Ovary (tissue), 10 donors: ENCODE measurements at places on chromosomes 11 and 22. TPM values are rescaled to one million over a fixed set of nuclear protein-coding genes. Genes with fewer than 3 reads are reported as not detected.

- no peak for DNase-seq
Observed at GRCh38 chr11:104124979-104125378, 39.0 kb downstream of the PDGFD start.

DNA sequence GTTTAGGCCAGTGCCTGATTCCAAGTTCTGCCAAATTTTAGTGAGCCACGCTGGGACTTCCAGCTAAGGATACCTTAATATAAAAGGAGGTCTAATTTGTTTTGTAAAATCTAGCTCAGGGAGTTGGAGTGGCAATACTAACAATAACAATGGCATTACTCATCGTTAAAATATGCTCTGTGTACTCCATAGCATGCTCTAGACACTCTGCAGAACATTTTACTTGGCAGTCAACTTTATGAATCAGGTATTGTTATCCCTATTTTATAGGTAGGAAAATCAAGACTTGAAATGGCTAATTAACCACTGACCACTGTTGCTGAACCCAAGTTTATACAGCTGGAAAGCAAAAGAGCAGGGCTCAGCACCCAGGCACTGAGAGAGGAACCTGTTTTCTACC, 485.0 kb upstream of the KIRREL3 start:
- no peak for DNase-seq

DNA sequence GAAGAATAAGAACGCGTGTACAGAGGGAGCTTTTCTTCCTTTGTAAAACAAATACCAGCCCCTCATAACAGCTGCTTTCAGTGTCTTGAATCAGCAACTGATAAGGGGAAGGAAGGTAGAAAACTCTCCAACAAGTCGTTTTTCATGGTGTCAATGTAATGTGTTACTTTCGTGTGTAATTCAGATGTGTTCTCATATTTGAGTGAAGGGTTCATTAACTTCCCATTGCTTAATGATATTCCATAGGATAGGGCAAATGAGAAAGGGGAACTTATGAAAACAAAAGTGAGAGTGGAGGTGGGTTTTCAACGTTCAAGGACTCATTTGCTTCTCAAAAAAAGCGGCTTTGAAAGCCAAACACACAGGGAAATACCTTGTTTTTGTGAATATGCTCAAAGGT, 452.1 kb downstream of the NTM start:
- no peak for DNase-seq

GRCh38 chr11:73184953-73185671, 33.0 kb upstream of the P2RY2 start:
- DNase-seq = no peak

- DNase-seq = no peak
Observed at GRCh38 chr22:27802346-27803073, 954 bp upstream of the MN1 start.

- DNase-seq = no peak
Observed at GRCh38 chr11:69233744-69234570, 60.0 kb upstream of the MYEOV start.

- no peak for DNase-seq
Observed at GRCh38 chr22:46732513-46732912, 5.5 kb downstream of the CERK start.

DNA sequence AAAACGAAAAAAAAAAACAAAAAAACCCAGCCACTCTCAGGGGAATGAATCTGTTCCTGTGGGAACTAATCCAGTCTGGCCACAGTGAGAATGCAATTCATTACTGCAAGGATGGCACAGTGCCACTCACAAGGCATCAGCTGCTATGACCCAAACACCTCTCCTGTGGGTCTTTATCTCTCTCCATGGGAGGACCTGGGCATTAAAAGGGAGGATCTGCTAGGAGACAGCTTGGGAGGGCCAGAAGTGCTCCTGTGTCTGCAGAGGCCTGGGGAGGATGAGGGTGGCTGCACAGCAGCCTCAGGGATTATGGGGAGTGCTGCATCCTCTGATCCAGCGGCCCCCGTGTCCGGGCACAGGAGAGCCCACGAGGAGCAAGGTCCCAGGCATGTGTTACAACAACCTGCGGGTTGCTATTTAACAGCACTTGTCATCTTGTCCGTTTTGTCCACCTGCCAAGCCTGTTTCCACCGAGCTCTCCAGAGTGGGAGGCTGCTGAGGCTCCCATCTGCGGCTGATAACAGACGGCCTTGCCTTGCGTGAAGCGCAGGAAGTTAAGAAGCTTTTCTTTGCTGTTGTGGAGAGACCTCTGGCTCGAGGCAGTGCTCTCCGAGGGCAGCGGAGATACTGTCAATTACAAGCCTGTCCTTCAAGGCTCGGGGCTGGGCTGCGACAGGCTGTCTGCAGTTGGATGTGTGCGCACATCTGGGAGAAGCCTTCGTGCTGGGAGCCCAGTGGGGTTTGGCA, 97.7 kb downstream of the NXPE2 start:
- no peak for DNase-seq

GRCh38 chr11:77127920-77128691, at the start of gene MYO7A:
Gene MYO7A, plus strand, starts transcription at chr11:77128246. Its CDS starts 2,389 bp downstream, at chr11:77130635.
- peak; percentile 73 for DNase-seq

GRCh38 chr11:121575250-121575962, 122.6 kb upstream of the SORL1-AS1 start:
- peak; percentile 93 for DNase-seq

- DNase-seq = no peak
Observed at GRCh38 chr22:42892156-42892555, 35.1 kb upstream of the ARFGAP3 start.

DNA sequence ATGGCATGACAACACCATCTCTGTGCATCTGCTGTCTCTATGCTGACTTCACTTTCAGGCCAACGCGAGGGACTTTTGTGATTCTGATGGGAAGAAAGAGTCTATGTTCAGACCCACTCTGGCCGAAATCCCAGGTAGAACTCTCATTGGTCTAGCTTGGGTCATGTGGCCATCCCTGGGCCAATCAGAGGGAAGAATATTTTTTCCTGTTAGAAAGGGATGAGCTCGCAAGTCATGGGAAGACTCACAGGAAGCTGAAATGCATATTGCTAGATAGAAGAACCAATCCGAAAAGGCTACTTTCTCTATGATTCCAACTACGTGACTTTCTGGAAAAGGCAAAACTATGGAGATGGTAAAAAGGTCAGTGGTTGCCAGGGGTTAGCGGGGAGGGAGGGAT, 56.0 kb upstream of the LINC01488 start:
- no peak for DNase-seq

DNA sequence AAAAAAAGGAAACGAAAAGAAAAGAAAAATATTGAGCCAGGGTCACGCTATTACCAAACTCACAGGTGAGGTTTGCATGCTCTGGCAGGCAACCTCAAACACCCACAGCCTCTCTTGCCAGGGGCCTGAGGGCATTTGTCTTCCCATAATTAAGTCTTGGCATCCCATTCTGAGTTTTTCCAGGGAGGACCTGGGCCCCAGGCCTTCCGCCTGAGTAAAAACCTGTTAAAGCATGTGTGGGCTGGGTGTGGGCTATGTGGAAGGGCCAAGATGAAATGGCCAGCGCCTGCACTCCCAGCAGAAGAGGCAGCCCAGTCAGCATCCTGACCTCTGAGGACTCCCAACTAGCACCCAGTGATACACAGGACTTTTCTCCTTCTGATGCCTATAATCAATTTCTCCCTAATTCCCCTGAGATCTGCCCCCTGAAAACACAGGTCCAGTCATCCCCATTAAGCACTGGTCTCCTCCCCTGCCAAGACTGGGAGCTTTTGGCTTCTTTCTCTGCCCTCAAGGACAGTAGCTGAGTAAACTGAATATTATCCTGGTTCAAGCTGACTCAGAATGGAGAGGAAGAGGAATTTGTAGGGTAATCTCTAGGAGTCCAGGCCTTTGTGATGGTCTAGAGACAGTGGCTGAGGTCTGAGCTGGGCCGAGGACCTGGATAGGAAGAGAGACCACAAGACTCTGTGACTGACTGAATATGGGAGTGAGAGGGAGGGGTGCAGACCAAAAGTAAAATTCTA, 35.6 kb upstream of the ACER3 start:
- DNase-seq = no peak

- peak; percentile 75 for DNase-seq
Observed at GRCh38 chr11:14904745-14905103, 12.7 kb upstream of the CYP2R1 start.

DNA sequence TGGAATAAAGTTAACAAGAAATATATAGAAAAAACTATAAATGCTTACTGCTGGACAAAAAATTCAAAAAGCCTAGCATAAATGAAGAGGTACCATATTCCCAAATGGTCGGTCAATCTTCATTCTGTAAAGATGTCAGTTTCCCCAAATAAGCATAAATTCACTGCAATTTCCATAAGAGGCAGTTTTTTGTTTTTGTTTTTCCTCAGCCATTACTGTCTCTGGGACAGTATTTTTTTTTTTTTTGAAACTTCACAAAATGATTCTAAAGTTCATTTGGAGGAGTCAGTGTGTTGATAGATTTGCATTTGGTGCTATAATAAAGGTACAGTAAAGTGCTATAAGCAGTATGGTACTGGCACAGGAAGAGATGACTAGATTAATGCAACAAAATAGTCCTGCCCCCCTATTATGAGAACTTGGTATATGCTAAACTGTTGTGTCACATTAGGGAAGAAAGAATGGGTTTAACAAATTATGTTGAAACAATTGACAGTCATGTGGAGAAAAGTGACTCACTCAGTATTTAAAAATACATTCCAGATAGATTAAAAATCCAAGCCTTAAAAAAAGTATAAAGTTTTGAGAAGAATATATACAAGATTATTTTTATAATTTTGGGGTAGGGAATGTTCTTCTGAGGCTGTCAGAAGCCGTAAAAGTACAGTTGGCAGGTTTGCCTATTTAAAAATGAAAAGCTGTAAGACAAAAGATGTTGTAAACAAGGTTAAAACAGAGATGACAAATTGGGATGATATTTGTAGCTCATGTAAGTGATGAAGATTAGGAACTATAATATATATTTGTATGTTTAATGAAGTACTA, 2.6 kb upstream of the FTH1 start:
- no peak for DNase-seq

- DNase-seq = no peak
Observed at GRCh38 chr11:118740892-118741291, 50.1 kb downstream of the DDX6 start.

DNA sequence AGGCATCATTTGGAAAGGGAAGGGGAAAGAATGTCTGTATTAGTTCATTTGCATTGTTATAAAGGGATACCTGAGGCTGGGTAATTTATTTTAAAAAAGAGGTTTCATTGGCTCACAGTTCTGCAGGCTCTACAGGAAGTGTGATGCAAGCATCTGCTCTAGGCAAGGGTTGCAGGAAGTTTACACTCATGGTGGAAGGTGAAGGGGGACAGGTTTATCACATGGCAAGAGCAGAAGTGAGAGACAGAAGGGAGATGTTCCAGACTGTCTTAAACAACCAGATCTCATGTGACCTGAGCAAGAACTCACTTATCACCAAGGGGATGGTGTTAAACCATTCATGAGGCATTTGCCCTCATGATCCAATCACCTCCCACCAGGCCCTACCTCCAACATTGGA, 90.6 kb downstream of the CCDC83 start:
- DNase-seq = no peak

DNA sequence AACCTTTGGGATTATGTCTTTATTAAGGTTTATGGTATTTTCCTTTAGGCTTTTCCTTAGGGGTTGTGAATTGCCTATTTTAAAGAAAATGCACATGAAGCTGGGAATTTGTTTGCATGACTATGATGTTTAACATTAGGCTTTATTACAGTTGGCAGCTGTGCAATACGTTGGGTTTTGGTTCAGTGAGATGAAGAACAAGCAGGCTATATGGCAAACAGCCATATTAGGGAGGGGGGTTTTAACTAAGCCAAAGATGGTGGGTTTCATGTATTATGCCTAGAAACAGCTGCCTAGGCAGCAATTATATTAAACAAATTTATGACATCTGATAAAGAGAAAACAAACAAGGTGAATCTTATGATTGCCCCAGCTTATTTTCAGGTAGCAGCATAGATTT, 880.8 kb downstream of the FAM181B start:
- DNase-seq = no peak

DNA sequence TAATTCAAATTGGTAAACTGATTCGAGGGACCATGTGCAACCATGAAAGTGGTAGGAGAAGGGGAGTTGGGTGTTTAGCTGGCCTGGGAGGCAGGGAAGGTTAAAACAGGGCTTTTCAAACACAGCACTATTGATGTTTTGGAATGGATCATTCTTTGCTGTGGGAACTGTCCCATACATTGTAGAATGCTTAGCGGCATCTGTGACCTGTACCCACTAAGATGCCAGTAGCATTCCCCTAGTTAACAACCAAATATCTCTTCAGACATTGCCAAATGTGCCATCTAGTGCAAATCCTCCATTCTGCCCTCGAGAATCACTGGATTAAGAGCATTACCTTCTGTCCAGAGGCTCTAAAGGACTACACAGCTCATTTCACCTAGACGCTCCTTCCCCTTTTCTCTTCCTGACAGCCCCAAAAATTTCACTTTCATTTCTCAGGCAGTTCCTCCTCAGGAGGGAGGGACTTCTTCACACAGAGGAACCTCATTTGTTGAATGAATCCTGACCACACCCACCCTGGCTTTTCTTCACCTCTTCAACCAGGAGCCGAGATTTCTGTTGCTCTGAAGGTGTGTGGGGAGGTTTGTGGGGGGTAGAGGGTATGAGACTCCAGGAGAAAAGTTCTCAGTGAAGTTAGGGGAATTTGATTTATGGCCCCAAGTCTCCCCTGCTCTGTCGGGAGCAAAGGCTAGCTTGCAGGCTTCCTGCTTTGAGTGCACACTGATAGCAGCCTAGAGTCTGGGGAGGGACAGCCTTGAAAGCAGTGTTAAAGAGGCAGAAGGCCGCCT, at the start of gene TRIM34:
TRIM34 (plus strand) TSS at position 513 of the 791 bp plus-strand sequence. CDS start 7,331 bp downstream, outside the sequence.
- peak; percentile 40 for DNase-seq

- DNase-seq = no peak
Observed at GRCh38 chr11:6660712-6661111, 5.1 kb upstream of the DCHS1 start.

DNA sequence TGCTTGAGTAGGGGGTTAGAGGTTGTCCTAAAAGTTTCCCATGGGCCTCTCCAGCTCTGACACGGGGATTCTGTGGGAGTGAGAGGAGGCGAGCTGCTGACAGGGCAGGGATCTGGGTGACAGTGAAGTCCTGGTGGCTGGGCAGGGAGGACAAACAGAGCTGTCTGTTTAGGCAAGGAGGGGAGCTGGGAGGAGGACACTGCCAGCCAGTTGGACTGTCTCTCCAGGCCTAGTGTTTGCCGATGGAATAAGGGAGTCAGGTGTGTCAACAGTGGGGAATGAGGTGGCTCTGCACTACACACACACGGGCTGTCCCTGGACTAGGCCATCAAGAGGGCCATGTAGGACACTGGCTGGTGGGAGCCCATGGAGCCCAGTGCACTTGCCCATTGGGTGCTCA, 20.6 kb upstream of the SYT7 start:
- DNase-seq = no peak

The PRSS23 gene
- 29.5 TPM for total RNA-seq

The MMP11 gene
- total RNA-seq = 5.8 TPM

The OLFML1 gene
- total RNA-seq = 16.3 TPM

The PATE4 gene
- not detected for total RNA-seq

The RBM4B gene
- 27.6 TPM for total RNA-seq

The NOX4 gene
- 0.78 TPM for total RNA-seq

The ADAMTS15 gene
- total RNA-seq = 4.3 TPM

The F2 gene
- not detected for total RNA-seq

The OR5A1 gene
- total RNA-seq = not detected

The PLAAT2 gene
- 0.35 TPM for total RNA-seq

The OR52B4 gene
- total RNA-seq = not detected
